Breast epithelium (tissue), 4 donors: ENCODE measurements at places on chromosomes 2 and 18. TPM values are rescaled to one million over a fixed set of nuclear protein-coding genes. Genes with fewer than 3 reads are reported as not detected.

UGT1A10 gene
- not detected for total RNA-seq

DPP4 gene
- 17.3 TPM for total RNA-seq

SP5 gene
- 7.9 TPM for total RNA-seq

FLACC1 gene
- 1.2 TPM for total RNA-seq

HOXD3 gene
- 14.4 TPM for total RNA-seq

ATP5F1A gene
- 391 TPM for total RNA-seq

KCNF1 gene
- total RNA-seq, result not detected

ANKRD30B gene
- total RNA-seq, result 11.0 TPM

TCF7L1 gene
- 3.4 TPM for total RNA-seq

ACOXL gene
- total RNA-seq, result not detected

CD226 gene
- total RNA-seq, result 4.9 TPM

CIB4 gene
- not detected for total RNA-seq

PROKR1 gene
- not detected for total RNA-seq

HOXD13 gene
- total RNA-seq, result not detected

DSG4 gene
- not detected for total RNA-seq

SETBP1 gene
- 37.0 TPM for total RNA-seq

AKAIN1 gene
- total RNA-seq, result not detected

ALMS1 gene
- total RNA-seq, result 38.7 TPM

TLK1 gene
- total RNA-seq, result 34.1 TPM

EPB41L3 gene
- 178 TPM for total RNA-seq

ABCA12 gene
- total RNA-seq, result 4.0 TPM

HOXD10 gene
- total RNA-seq, result not detected

RESP18 gene
- total RNA-seq, result not detected

ORC4 gene
- 87.5 TPM for total RNA-seq

SERTAD2 gene
- total RNA-seq, result 20.0 TPM

MAIP1 gene
- total RNA-seq, result 17.0 TPM

SAG gene
- not detected for total RNA-seq

AQP12A gene
- not detected for total RNA-seq

GPR17 gene
- total RNA-seq, result not detected

EGR4 gene
- not detected for total RNA-seq

GALR1 gene
- not detected for total RNA-seq

EPHA4 gene
- total RNA-seq, result 18.6 TPM

RGPD4 gene
- not detected for total RNA-seq

CACNB4 gene
- 1.6 TPM for total RNA-seq

TMEM198 gene
- 1.9 TPM for total RNA-seq

IGFBP5 gene
- total RNA-seq, result 177 TPM

ABCG5 gene
- total RNA-seq, result not detected

STARD6 gene
- not detected for total RNA-seq

OST4 gene
- total RNA-seq, result 281 TPM

ARHGAP28 gene
- total RNA-seq, result 13.0 TPM

DQX1 gene
- not detected for total RNA-seq

COLEC12 gene
- total RNA-seq, result 57.3 TPM

CTAGE1 gene
- total RNA-seq, result not detected

ANO7 gene
- 1.6 TPM for total RNA-seq

TTR gene
- total RNA-seq, result not detected

NYAP2 gene
- not detected for total RNA-seq

CABYR gene
- total RNA-seq, result 0.64 TPM

HTR2B gene
- 0.29 TPM for total RNA-seq

PCARE gene
- total RNA-seq, result not detected

SH3BP4 gene
- 73.6 TPM for total RNA-seq

TFCP2L1 gene
- total RNA-seq, result 8.3 TPM
